Naive thymus-derived CD8-positive, alpha-beta T cell (primary cell): ENCODE measurements at places on chromosomes 3 and 15.

- DNase-seq, result no peak
Observed at GRCh38 chr3:14523792-14524191, 16.4 kb downstream of the GRIP2 start.

DNA sequence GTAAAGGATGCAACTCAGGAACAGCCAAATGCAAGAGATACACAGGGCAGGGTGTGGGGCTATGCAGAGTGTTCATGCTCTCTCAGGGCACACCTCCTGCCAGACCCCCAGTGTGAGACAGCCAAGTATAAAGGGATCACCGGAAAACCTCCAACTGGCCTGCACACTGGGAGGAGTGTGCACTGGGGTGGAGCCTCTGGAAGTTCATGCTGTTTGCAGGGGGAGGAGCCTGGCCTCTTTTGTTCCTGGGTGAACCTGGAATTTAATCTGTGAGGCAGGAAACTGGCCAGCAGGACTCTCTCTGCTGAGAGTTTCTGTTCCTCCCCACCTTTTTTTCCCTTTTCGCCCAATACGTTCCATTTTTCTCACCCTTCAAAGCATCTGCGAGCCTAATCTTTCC lies 204.1 kb downstream of the WNT5A start:
- no peak for DNase-seq

- no peak for DNase-seq
Observed at GRCh38 chr3:156176048-156176447, 55.7 kb downstream of the KCNAB1 start.

- no peak for DNase-seq
Observed at GRCh38 chr15:99477791-99478471, 87.9 kb upstream of the MEF2A start.

- no peak for DNase-seq
Observed at GRCh38 chr3:74824366-74824765, 209.9 kb upstream of the CNTN3 start.

DNA sequence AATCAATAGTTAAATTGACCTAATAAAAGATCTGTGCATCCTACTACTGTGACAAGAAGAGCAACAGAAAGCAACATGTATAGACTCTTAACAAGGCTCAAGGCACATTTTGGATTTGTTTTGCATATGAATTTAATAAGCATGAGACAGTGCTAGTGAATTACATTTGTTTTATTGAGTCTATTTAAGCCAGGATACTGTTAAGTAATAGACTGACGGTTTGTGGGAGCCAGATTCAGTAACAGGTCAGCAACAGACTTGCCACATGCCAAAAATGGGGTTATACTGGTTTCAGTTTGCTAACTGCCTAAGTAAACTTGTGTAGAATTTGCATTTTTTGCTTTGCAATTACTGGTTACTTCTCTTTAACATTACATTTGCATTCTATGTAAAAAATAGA lies 54.0 kb downstream of the MBNL1 start:
- no peak for DNase-seq

DNA sequence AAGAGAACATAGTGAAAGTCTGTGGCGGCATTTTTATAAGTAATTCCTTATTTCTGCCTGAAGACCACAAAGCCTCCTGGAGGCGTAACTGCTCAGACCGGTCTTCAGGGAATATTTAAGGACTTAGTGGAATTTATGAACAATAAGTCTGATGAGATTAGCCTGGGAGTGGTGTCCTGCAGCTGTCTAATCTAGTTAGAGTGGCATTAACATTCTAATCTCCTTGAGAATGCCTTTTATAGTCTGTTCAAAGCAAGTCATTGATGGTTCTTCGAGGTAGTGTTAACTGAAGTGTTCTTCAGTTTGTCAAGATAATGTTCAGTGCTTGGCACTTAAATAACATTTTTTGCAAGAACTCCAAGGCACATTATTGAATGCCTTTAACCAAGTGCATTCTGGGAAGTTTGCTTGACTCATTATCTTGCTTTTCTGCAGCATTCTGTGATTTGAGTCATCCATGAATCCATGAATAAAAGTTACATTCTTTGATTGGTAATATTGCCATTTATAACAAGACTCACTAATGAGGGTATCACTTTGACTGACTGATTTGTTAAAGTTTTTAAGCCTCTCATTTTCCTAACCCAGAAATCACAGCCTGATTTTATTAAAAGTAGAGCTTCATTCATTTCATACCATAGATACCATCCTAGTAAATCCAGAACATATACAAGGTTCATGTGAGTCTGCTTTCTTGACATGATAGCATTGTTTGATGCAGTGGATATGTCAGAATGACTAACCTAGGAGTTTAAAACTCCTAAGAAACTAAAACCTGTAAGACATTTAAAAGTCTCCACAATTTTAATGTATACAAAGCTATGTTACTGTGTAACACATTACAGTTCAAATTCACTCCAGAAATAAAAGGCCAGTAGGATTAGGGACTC lies 12.5 kb downstream of the RBM5 start:
- no peak for DNase-seq

DNA sequence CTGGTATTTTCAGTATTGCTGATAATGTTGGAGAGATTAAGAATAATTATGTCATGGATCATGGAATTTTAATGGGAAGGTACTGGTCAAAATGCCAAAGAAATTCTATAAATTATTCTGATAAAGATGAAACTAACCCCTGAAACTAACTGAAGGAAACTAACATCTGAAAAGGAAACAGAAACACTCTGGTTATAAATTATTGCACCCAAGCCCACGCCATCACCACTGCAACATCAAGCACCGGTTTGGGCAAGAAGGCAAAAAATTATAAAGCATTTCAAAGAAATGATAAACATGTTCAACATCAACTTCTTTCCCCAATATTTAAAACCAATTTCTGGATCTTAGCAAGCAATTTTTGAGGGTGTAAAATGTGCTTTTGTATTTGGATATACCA lies 372.5 kb downstream of the TBC1D5 start:
- DNase-seq, result no peak

GRCh38 chr3:12859840-12860239 lies 18.5 kb upstream of the RPL32 start:
- DNase-seq, result no peak

DNA sequence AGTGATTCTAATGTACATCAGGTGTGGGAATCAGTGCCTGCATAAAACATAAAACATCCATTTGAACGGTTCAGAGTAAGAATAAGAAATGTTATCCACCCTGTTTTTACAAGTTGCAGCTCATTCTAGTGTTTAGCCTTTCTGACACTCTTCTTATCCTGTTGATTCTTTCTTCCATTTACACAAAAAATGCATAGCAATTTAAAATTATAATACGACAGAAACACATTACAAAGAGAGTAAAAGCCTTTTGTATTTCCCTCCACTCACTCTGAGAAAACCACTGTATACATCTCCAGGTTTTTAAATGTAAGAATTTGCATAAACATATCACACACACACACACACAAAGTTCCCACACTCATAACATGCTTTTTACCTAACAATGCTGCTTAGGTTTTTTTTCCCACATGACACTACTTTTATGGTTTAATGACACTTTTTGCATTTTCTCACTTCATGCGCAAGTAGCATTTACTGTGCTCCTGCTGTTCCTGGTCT lies 199.8 kb downstream of the CNTN6 start:
- DNase-seq, result no peak

GRCh38 chr3:20673866-20674265 lies 487.9 kb upstream of the SGO1 start:
- no peak for DNase-seq

- DNase-seq, result no peak
Observed at GRCh38 chr15:19984101-19984500, 557.5 kb downstream of the GOLGA6L6 start.

DNA sequence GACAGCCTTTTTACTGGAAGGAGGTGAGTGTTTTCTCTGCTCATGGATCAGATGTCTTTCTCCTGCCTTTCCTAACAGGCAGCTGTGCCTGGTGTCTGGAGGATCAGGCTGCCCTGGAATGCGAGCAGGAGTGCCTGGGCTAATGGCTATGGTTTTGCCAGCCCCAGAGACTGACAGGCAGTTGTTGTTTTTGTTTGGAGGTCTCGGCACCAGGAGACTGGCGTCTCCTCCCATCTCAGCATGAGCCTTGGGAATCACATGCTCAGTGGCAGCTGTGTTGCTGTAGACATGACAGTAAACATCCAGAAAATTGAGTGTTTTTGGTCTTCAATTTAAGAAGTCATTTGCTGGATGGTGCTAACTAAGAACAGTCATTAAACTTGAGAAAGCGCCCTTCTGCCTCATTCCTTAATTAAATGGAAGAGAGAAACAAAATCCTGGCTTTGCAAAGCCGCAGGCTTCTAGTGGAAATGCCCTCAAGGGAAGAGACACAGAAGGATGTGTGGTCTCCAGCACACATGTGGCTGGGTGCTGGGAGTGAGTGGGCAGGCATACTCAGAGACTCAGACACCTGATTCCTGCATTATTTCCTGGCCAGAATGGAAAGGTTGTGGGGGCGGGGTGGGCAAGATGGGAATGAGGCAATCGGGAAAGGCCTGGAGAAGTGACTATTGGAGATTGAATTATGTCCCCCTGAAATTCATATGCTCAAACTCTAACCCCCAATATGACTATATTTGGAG lies 97.0 kb upstream of the NMNAT3 start:
- no peak for DNase-seq

GRCh38 chr15:76565366-76565765 lies 228.8 kb downstream of the ISL2 start:
- DNase-seq, result no peak

GRCh38 chr3:173096140-173096539 lies 44.9 kb downstream of the SPATA16 start:
- DNase-seq, result no peak

- peak; percentile 73 for DNase-seq
Observed at GRCh38 chr15:75452364-75452864, 924 bp upstream of the SIN3A start.

DNA sequence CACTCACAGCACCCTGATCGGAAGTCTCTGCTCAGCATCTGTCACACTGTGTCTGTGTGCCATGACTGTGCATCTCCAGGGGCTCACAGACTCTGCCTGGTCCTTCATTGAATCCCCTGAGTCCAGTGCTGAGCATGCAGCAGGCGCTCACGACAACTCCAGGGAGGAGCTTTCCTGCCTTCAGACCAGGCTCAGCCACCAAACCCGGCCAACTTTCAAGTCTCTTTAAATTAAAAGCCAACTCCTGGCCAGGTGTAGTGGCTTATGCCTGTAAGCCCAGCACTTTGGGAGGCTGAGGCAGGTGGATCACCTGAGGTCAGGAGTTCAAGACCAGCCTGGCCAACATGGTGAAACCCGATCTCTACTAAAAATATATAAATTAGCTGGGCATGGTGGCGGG lies 24.2 kb downstream of the GRAMD2A start:
- DNase-seq, result no peak

DNA sequence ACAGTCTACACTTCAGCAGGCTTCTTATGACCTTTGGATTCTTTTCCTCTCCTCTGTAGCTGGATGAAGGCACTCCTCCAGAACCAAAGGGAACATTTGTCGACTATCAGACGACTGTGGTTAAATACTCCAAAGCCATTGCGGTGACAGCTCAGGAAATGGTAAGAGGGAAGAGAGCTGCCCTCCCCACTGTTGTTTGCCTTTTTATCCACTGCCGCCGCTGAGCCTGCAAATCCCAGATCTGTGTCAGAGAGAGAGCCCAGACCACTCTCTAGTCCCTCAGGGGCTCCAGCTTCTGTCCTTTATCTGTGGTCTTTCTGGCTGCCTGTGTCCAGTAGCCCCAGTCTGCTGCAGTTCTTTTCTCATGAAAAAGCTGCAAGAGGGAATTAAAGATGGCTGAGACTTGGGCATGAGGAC lies 261.5 kb upstream of the TPM1 start:
- no peak for DNase-seq

DNA sequence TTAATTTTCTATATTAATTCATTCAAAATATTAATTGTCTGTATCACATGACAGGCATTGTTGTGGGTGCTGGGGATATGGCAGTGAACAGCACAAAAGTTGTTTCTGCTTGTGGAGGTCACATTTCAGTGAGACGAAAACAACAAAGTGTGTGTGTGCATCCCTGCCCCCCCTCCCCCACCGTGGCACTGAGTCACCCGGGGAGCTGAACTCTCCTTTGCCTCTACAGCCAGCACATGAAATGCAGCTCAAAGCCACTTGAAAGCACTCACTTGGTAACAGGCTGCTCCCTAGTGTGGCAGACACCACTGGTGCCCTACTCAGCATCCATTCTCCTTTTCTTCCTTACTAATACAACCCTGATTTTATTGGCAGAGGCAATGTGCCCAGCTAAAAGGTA lies 16.9 kb upstream of the SCAMP5 start:
- DNase-seq, result peak; percentile 51

DNA sequence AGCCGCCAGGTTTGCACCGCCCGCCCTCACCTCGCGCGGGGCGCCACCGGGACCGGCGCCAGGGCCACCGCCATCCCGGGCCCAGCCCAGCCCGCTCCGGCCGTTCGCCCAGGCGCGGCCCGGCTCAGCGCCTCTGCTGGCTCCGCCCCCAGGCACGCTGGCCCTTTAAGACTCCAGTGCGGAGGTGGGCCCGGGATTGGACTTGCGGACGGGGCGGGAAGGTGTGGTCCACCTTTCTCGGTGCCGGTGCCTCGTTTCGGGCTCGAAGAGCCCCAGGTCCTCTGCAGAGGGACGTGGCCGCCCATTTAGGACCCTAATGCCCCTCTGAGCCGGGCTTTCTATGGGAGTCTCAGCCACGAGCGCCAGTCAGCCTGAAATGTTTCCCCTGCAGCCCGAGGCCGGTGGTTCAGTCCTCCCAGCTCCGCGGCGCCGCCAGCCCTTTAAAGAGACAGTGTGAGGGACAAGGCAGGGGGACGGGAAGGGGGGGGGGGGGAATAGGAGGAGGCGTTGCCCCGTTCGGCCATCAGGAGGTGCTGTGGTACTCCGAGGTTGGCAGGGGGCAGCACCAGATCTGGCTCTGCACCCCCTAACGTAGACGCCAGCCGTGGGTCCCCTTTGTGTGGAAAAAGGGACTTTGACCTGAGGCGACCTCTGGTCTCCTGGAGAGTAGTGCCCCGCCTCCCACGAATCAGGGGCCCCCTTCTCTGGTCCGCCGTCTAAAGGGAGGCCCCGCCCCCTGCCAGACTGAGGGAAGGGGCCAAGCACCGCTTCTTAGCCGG lies 1.0 kb downstream of the HYAL2 start:
- peak; percentile 70 for DNase-seq

GRCh38 chr15:77804210-77804609 lies 171.5 kb upstream of the LINGO1 start:
- no peak for DNase-seq

DNA sequence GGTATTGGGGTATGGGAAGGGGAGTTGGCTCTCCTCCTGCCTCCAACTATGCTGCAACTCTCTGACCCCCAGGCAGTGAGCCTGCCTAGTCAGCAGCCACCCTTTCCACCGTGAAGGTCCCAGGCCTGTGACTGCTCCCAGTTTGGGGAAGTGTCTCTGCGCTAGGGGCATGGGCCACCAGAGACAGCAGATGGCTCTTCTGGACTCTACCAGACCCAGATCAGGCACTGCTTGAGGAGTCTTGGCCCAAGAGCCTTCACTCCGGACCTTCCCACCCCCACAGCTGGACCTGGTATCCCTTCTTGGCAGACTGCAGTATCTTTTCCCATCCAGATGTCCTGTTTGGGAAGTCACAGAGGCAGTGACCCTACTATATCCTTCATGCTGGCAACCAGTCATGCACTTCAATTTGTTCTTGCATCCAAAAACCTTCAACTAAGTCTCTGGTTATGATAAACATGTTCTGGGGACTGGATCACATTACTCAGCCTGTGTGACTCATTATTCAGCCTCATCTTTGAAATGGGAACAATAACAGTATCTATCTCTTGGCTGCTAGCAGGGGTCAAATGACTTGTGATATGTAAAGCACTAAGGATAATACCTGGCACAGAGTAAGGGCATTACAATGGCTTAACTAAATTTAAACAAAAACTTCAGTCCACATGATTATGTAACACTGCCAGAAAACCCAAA lies 62.7 kb downstream of the POMGNT2 start:
- no peak for DNase-seq
